ENCODE measurements at places on chromosomes 1 and 21. TPM values are rescaled to one million over a fixed set of nuclear protein-coding genes. Genes with fewer than 3 reads are reported as not detected.

Gene PDPN
- polyA plus RNA-seq, result 46.9 TPM

Gene OR6K3
- polyA plus RNA-seq, result not detected

Gene VWA5B1
- polyA plus RNA-seq, result 6.1 TPM

Gene CCDC190
- polyA plus RNA-seq, result not detected

Gene MRPL24
- polyA plus RNA-seq, result 54.5 TPM

Gene KPRP
- polyA plus RNA-seq, result not detected

Gene TAF5L
- 17.2 TPM for polyA plus RNA-seq

Gene CCDC30
- 16.4 TPM for polyA plus RNA-seq

All from spinal cord (tissue), 10 donors.